Subcutaneous adipose tissue (tissue), 4 donors: ENCODE measurements at places on chromosomes 5 and 9. TPM values are rescaled to one million over a fixed set of nuclear protein-coding genes. Genes with fewer than 3 reads are reported as not detected.

Gene PCDHGA9
- 8.3 TPM for total RNA-seq

Gene ZFAND5
- total RNA-seq: 1,221 TPM

Gene SPATA31C1
- not detected for total RNA-seq

Gene CCL27
- not detected for total RNA-seq
